ENCODE measurements at places on chromosomes 16 and 17.
A peak's percentile ranks its signal among the peaks of the same experiment; 100 is the strongest.

GRCh38 chr17:55264278-55264644, 499 bp upstream of the HLF start:
- no peak for DNase-seq

DNA sequence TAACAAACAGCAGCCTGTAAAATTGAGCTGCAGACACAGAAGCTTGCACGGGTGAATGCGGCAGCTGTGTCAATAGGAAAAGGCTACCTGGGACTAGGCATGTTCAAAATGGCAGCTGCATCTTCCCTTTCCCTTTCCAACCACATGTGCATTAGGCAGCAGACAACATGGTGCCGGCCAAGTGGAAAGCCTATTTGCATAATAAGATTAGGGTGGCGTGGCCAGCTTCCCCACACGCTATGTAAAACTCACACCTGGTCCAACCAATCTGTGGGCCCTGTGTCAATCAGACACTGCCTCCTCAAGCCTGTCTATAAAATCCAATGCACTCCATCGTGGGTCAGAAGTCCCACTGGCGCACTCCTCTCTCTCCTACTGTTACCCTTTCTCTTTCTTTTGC, 61.0 kb upstream of the RBBP6 start:
- DNase-seq = no peak

GRCh38 chr17:13362341-13363122, 239.2 kb downstream of the HS3ST3A1 start:
- peak; percentile 49 for DNase-seq

GRCh38 chr16:28880589-28880915, 2.3 kb downstream of the ATP2A1 start:
- no peak for DNase-seq

GRCh38 chr17:48597778-48598631, 4.4 kb upstream of the HOXB5 start:
- DNase-seq = peak; percentile 77

Measured in AG08395 (cell line).